ENCODE measurements at places on chromosomes 13 and 19. TPM values are rescaled to one million over a fixed set of nuclear protein-coding genes. Genes with fewer than 3 reads are reported as not detected.

DNA sequence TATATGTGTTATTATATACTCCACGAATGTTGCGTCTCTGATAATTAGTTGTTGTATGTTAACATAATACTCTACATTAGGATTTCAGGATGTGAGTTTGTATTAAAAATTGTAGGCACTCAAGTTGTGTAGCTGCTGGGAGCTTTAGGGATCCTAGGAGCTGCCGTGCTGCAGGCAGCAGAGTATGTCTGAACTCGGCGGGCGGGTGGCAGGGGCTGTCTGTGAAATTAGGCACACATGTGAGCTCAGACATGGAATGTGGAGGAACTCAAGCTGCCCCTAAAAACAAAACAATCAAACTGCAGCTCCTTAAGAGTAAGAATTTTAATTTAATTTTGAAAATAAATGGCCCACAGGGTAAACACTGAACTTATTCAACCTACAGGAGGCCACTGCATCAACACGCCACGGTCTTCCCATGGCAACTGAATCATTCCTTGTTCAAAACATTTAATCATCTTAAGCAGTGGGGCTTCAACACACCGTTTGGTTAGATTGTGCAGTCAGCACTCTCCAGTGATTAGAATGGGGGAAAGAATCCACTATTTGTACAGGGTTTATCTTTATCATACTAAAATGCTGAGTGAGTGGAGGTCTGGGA lies 22.7 kb downstream of the SERTM1 start:
- DNase-seq: no peak

DNA sequence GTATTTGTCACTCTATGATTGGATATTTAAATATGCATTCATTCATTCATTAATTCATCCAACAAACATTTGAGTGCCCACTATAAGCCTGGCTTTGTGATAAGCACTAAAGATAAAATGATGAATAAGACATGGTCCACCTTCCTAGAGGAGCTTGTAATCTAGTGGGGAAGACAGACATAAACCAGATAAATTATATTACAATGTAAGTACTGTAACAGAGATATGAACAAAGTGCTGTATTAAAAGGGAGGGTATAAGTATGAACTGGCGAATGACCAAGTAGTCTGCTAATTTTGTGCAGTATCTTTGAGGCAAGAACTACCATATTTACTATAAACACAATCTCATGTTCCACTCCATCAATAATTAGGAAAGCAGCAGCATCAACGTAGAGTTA lies 88.2 kb downstream of the RBM26 start:
- DNase-seq: no peak

- no peak for DNase-seq
Observed at GRCh38 chr19:2747349-2747748, 7.5 kb upstream of the SLC39A3 start.

- DNase-seq: no peak
Observed at GRCh38 chr13:24661713-24662112, 18.5 kb upstream of the ATP12A start.

DNA sequence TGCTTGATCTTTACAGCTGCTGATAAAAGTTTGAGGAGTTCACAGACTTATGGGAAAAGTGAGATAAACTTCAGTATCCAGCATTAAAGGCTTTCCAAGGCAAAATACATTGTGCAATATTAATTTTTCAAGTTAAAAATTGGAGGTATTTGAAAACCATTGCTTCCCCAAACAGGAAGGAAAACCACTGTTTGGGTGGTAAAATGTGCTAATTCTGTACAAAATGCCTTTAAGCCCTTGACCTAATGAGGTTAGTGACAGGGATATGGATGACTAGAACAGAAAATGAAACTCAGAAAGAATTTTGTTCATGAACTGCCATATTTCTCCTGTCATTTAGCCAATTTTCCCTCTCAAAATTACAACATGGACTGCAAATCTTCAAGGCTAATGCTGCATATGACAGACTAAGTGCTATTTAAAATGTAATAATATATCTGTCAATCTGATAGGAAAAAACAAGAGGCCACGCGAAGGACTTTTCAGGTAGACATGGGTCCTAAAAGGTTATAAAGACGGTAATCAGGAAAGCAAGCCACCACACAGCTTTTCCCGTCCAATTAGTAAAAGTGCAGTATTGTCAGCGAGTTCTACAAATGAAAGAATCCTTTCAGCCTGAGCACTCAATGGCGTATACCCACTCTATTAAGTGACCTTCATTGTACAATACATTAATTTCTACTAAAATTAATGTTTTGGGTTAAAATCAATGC lies 212.8 kb downstream of the ENOX1 start:
- DNase-seq: no peak

- no peak for DNase-seq
Observed at GRCh38 chr13:30735025-30735871, at the start of gene ALOX5AP. Gene ALOX5AP, plus strand, starts transcription at chr13:30735543. Its CDS starts 63 bp downstream, at chr13:30735606.

GRCh38 chr19:48698046-48698445 lies 2.3 kb downstream of the FUT2 start:
- no peak for DNase-seq

Gene CYP4F12
- not detected for polyA plus RNA-seq

Gene C13orf42
- 0.31 TPM for polyA plus RNA-seq
